T-helper 2 cell (primary cell): ENCODE measurements at places on chromosomes 5 and 9.

DNA sequence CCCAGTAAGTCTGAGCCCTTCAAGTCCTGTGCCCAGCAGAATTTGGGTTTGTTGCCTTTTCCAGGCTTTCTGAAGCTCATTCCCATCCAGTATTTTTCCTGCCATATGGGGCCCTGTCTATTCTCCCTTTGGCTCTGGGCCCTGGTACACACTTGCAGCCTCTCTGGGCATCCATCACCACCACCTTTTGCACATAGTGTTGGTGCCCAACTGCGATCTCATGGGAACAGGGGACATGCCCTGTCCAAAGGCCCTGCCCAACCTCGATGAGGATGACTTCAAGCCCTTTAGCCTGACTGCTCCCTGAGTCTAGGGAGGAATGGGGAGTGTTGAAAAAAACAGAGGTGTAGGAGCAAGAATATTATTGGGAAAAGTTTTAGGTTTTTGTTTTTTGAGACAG, 11.5 kb downstream of the RGS3 start:
- DNase-seq: no peak

DNA sequence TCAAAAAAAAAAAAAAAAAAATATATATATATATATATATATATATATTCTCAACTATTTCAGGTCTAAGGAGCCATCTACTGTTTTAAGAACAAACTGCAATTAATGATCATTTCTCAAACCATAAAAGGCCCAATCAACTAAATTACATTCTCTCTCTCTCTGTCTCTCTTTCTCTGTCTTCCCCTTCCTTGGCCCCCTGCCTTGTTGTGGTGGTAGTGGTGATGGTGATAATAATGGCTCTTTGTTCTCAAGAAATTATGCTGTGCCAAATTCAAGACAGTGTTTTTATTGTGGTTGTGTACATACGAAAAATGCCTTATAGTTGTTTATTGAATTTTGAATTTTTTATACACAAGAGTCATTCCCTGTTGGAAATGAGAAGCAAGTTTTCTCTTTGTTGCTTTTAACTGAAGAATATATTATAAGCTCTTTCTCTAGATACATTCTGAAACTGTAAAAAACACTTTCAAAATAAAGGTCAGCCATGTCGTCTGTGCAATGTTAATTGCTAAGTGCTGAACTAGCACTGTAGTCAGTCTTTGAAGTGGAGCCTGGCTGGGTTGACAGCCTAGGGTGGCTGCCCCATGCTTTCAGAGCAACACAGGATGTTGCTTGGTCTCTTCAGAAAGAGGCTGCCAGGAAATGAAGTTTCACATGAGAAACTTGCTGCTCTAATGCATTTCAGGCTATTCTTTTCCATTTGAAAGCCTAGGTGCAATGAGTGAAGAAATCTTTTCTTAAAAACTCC, 96.0 kb downstream of the HINT1 start:
- DNase-seq: peak; percentile 52

GRCh38 chr5:142189813-142190212, 81.2 kb downstream of the NDFIP1 start:
- no peak for DNase-seq

DNA sequence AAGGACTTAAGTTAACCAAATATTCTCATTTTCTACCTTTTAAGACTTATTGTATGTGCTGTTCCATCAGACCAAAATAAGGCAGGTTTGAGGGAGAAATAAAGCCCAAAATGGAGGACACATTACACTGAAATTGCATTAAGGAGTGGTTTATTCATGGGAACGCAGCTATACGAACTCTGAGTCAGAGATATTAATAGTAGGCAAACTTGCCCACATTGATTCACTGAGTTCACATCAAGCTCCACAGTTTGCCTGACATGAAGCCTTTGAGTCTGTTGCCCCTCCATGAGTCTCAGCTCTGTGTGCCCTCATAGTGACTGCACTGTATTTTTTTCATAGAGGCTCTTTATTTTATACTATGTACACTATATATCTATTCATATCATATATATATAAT, 135.0 kb upstream of the SNX2 start:
- no peak for DNase-seq

GRCh38 chr5:171418316-171418981, 998 bp upstream of the FGF18 start:
- DNase-seq: peak; percentile 43

GRCh38 chr9:95499847-95500246, 16.9 kb downstream of the PTCH1 start:
- no peak for DNase-seq

GRCh38 chr5:55711507-55712022, 559 bp downstream of the SLC38A9 start:
- DNase-seq: no peak

GRCh38 chr5:39167141-39167971, 52.0 kb downstream of the FYB1 start:
- DNase-seq: peak; percentile 69

DNA sequence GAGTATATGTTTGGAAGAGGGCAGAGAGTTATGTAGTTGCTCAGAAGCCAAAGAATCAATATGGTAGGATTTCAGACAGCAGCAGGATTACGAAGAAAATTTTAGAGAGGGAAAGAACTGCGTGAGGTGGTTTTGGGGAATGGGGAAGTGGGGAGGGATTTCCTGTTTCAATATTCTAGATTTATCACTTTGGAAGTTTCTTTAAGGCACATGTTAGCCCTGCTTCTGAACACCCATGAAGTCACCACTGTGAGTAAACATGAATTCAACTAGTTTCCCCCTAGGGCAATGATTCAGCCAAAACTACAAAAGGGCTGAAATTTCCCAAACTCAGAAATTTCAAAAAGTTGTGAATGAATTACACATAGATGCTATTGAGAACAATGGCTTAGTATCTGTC, 132.2 kb downstream of the EBF1 start:
- no peak for DNase-seq

GRCh38 chr5:135303582-135304173, 95.4 kb downstream of the MACROH2A1 start:
- no peak for DNase-seq

DNA sequence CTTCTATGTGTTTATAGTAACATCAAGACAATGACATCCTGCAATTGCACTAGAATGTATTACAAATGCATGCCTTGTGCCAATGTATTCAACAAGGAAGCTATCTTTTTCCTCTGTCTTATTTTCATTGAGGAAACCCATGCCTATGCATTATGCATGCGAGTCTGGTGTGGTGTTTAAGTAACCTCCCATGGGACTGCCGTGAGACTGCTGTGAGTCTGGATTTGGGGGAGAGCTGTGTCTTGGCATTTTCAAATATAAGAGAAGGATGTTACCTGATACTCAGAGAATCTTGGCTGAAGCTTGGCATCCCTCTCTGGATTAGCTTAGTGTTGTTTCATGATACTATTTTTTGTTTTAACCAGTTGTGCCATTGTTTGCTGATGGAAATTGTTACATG, 98.3 kb downstream of the F2RL2 start:
- DNase-seq: no peak

GRCh38 chr5:96752341-96753016, 55.3 kb downstream of the ERAP1 start:
- peak; percentile 62 for DNase-seq

DNA sequence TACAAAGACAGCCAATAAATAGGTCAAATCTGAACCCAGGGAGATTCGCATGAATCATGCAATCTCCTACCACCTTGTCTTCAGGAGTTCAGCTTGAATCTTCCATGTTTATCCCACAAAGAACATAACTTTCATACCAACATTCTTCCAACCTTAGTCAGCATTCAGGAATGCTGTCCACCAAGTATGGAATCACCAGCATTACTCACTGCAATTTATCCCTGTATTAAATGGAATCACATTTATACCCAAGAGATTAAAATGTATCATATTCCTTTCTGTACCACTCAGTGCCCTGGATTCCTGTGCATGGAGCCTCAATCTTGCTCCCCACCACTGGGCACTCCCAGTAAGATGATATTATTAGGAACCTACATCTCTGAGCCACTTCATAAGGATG, 162.6 kb downstream of the GLIS3 start:
- DNase-seq: no peak

GRCh38 chr5:73654171-73654811, 28.3 kb downstream of the ARHGEF28 start:
- no peak for DNase-seq

- no peak for DNase-seq
Observed at GRCh38 chr5:76492819-76493189, 89.7 kb downstream of the IQGAP2 start.

DNA sequence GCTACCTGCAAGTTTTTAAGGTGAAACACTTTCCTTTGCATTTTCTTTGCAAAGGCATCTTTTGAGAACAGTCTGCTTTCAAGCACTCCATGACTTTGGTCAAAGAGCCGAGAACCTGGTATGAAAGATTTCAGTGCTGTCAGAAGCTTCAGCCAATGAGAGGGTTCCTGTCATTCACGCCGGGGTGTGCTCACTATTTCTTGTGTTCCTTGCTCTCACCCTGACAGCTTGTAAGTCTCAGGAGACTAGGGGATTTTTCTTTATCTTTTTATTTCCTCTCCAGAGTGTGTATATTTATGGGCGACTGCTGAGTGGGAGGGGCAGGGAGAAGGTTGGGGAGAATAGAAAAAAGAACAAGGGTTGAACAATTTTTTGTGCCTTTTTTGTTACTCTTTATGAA, 334.0 kb downstream of the PSAT1 start:
- no peak for DNase-seq

DNA sequence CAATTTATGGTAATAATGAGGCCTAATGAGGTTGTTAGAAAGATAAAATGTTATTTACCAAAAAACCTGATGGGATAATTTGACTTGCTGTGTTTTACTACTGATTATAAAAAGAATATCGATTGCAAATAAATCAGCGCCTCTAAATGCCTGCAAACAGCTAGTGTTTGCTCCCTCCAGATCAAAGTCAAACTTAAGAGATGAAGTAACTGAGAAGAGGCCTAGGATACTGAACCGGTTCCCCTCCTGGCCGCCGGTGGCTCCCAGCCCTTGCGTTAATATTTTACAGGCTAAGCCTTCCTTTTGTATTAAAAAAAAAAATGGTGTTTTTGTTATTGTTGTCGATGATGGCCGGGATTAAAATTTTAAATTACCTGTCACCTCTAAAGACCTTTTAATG, 2.6 kb downstream of the IRX1 start:
- no peak for DNase-seq

- no peak for DNase-seq
Observed at GRCh38 chr9:12640866-12641636, 52.1 kb upstream of the TYRP1 start.

- no peak for DNase-seq
Observed at GRCh38 chr9:126695701-126696400, 82.1 kb downstream of the LMX1B start.

DNA sequence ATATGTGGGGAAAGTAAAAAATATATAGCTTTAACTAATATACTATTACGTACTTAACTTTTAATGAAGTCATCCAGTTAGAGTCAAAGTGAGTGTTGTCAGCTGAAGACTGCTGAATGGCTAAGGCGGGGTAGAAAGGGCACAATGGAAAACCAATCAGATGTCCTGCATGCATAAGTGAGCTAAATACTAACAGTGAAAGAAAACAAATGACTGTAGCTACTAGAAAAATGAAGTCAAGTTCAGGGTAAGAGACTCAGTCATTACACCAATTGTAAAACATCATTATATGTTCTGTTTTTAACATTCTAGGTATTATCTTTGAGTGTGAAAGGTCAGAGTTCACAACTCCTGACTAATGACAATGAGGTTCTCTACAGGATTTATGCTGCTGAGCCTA, 295.2 kb downstream of the ADGRV1 start:
- DNase-seq: no peak

GRCh38 chr9:4689687-4690104, 10.3 kb downstream of the CDC37L1 start:
- DNase-seq: no peak

DNA sequence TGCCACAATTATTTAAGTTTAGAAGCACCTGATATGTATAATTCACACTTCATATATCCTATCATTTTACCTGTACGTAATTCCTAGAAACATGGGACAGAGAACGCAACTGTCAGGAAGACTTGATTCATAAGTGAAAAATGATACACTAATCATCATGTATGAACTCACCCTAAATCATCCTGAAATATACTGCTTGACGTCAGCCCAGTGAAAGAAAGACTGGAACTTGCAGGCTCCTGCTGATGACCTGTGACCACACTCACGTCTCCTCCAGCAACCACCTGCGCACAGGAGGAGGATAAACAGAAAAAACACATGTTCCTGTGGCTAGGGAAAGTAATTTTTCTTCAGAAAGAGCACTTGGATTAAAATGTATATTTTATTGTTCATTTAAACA, 169.7 kb downstream of the MPDZ start:
- no peak for DNase-seq

GRCh38 chr5:142792865-142793232, 22.7 kb downstream of the ARHGAP26 start:
- DNase-seq: no peak

DNA sequence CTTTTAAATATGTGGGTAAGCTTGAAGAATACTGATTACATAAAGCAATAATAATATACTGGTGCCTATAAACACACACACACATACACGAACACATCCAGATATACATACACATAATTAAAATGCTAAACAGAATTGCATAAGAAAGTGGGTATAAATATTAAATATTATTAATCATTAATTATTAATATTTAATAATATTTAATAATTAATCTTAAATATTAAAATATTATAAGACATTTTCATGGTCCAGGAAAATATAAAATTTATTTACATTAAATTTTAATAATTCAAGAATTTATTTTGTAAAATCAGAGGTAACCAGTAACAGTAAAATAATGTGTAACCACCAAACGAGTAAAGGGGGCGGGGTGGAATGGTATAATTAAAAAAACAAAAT, 178.3 kb downstream of the TMEM232 start:
- no peak for DNase-seq

DNA sequence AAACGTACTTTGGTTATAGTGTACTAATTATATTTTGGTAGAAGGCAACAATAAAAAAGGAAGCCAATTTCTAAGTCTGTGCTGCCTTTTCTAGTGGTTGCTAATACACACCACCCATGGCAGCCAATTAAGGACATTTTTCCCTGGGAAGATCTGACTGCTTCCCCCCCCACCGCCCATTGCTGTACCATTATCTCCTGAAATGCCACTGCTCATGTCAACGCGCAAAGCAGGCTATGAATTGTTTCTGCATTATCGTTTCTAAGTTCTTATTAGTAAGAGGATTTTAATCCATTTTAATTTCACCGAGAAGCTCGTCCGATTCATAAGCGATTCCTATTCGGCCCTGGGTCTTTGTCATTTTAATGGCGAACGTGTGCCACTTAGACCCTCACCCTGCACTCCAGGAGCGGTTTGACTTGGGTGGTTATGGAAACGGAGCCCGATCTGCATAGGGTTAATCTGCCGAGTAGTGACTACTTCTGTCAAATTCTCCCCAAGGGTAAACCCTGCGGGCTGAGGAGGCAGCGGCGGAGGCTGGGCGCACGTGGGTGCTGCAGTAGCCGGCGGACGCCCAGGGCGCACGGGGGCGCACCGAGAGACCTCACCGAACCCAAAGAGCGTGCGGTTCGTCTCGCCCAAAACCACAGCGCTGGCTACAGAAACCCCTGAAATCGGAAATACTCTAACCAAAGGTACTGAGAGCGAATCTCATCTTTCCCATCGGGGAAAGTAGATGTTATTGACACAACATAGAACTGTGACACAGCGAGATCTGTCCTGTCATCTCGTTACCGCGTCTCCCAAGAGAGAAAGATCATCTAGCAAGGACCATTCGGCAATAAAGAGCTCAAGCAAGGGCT, 55.8 kb upstream of the SHC3 start:
- peak; percentile 9 for DNase-seq

- no peak for DNase-seq
Observed at GRCh38 chr5:87751824-87752223, 339.1 kb upstream of the CCNH start.
